ENCODE measurements at places on chromosomes 4 and X. TPM values are rescaled to one million over a fixed set of nuclear protein-coding genes. Genes with fewer than 3 reads are reported as not detected.

GRCh38 chr4:180336494-180337090 lies 1906.6 kb upstream of the TENM3 start:
- no peak for DNase-seq

DNA sequence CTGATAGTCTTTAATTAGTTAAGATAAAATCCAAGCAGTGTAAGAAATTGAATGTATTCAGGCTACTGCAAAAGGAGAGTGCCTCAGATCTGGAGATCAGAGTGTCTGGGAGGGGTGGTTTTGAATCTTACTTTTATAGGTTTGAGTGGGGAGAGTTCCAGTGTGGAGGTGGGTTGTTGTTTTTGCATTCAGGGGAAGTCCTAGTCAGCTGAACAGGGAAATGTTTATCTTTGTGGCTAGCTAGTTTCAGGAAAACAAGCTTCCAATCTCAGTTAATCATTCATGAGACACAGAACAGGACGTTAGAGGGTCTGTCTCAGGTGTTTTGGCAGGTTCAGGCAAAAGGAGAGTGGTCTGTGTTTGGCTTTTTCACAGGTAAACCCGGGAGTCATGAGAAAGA lies 26.0 kb downstream of the ZNF81 start:
- no peak for DNase-seq

DNA sequence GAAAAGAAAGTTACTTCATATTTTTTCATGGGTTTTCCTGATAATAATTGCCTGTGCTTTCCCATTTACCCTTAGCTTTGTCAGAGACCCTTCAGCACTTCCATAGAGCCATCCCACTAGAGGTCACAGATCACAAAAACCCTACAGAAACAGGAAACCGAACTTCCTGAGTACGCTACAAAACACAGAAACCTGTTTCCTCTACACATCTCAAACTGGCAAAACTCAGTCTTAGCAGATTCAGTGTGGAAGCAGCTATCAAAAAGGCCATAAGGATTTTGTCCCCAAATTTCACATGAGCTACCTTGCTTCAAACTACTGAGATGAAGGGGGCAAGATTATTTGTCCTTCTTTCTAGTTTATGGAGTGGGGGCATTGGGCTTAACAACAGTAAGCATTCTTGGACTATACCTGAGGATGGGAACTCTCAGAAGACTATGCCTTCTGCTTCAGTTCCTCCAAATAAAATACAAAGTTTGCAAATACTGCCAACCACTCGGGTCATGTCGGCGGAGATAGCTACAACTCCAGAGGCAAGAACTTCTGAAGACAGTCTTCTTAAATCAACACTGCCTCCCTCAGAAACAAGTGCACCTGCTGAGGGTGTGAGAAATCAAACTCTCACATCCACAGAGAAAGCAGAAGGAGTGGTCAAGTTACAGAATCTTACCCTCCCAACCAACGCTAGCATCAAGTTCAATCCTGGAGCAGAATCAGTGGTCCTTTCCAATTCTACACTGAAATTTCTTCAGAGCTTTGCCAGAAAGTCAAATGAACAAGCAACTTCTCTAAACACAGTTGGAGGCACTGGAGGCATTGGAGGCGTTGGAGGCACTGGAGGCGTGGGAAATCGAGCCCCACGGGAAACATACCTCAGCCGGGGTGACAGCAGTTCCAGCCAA lies at the start of gene MMRN1:
Gene MMRN1 (plus strand): TSS at position 206 of the 902 bp plus-strand sequence. CDS start 118 bp downstream, at position 324.
- no peak for DNase-seq

DNA sequence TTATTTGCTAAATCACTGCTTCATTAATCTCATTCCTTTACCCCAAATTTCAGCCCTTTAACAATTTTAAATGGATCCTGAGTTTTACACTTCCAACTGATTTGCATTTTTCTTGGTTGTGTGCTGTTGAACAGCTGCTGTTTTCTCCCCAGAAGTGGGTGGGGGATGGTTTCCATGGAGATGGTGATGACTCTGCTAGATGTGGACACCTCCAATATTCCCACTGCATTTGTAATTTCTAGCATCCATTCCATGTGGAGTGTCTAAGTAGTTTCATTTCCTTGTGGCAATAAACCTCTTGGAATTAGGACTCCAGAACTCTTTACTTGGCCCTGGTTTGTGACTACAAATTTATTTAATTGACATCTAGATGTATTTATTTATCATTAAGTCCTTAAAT lies 330.4 kb downstream of the GBA3 start:
- DNase-seq: no peak

PDE6B gene
- not detected for total RNA-seq
